ENCODE measurements at places on chromosomes 4 and X.

DNA sequence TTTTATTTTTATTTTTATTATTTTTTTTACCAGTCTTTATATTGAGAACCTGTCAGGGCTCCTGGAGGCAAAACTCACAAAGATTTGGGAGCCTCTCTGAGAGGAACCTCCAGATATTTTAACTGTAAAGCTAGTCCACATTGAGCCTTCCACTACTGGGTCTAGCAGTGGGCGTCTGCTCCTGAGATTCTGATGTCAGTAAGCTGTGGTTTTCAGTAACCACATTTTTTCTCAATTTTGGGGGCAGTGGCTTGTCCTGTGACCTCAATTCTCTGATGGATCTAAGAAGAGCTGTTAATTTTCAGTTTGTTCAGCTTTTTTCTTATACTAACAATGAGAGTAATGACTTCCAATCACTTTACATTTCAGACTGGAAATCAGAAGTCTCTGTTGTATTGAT is 23.6 kb upstream of the GPRASP1 start:
- H3K27me3 ChIP-seq = peaks cover 2% of the 10 kb centered on the region
- H3K4me3 ChIP-seq = no peak overlapping the region
- H3K27ac ChIP-seq = no peak overlapping the region
- no peak for DNase-seq
- peaks cover 13% of the 10 kb centered on the region for H3K36me3 ChIP-seq

GRCh38 chr4:189548484-189549125 is 392.1 kb upstream of the FRG1 start:
- no peaks in the 10 kb centered on the region for H3K27me3 ChIP-seq
- no peak overlapping the region for H3K4me3 ChIP-seq
- H3K4me1 ChIP-seq = no peaks in the 10 kb centered on the region
- H3K27ac ChIP-seq = no peak overlapping the region

- peaks cover 2% of the 10 kb centered on the region for H3K27me3 ChIP-seq
- H3K27ac ChIP-seq = peak overlapping the region; percentile 45
- no peaks in the 10 kb centered on the region for H3K36me3 ChIP-seq
- no peak for DNase-seq
- no peak overlapping the region for H3K4me3 ChIP-seq
Observed at GRCh38 chrX:114071412-114071811, 512.5 kb upstream of the HTR2C start.

- H3K27ac ChIP-seq = no peak overlapping the region
- no peak for DNase-seq
- H3K4me1 ChIP-seq = no peaks in the 10 kb centered on the region
- no peak overlapping the region for H3K4me3 ChIP-seq
- H3K36me3 ChIP-seq = no peaks in the 10 kb centered on the region
Observed at GRCh38 chrX:138345801-138346200, 365.7 kb downstream of the FGF13 start.

GRCh38 chrX:19643203-19643602 is 127.9 kb upstream of the MAP3K15 start:
- H3K4me3 ChIP-seq = no peak overlapping the region
- H3K36me3 ChIP-seq = peaks cover 8% of the 10 kb centered on the region
- H3K27me3 ChIP-seq = no peaks in the 10 kb centered on the region
- peaks cover 7% of the 10 kb centered on the region for H3K4me1 ChIP-seq
- DNase-seq = no peak

GRCh38 chrX:39199429-39199828 is 398.2 kb downstream of the MID1IP1 start:
- H3K4me3 ChIP-seq = no peak overlapping the region
- H3K4me1 ChIP-seq = no peaks in the 10 kb centered on the region
- no peak for DNase-seq
- no peaks in the 10 kb centered on the region for H3K27me3 ChIP-seq
- no peaks in the 10 kb centered on the region for H3K36me3 ChIP-seq

GRCh38 chr4:110851989-110852388 is 229.1 kb upstream of the PITX2 start:
- no peaks in the 10 kb centered on the region for H3K4me1 ChIP-seq
- no peak overlapping the region for H3K4me3 ChIP-seq
- no peaks in the 10 kb centered on the region for H3K36me3 ChIP-seq
- H3K27ac ChIP-seq = no peak overlapping the region

DNA sequence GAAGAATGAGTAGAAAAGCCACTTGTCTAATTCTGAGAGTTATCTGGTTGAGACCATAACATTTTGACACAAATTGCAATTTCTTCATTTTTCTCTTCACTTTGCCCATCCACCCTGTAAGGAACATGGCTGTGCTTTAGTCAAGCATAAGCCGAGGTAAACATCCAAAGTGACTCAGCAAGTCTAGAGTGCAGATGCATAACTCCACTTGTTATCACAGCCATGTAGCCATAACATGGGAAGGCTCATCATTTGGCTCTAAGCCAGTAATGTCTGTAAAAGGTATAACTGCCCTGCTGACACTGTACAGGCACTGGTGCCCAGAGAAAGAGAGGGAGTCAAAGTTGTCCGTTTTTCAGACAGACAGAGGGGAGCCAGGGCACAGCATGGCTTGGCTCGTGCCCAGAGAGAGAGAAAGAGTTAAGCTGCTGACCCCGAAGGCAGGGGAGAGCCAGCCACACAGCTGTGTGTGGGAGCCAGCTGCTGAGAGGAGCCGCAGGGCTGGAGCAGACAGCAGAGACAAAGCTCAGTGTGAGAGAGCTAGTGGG is 76.9 kb upstream of the EXOC1L start:
- DNase-seq = no peak
- H3K4me1 ChIP-seq = no peaks in the 10 kb centered on the region

DNA sequence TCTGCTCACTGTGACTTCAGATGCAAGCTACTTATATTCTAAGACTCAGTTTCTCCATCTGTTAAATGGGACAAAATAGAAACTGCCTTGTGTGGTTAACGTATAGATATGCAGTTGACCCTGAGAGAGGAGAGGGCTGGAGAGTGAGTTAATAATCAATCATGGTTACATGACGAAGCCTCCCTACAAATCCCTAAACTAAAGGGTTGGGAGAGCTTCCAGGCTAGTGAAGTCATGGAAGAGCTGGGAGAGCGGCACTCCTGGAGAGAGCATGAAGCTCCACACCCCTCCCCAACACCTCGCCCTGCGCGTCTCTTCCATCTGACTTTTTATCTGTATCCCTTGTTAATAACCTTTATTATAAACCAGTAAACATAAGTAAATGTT is 138.5 kb upstream of the FAM9B start:
- H3K27ac ChIP-seq = no peak overlapping the region
- no peaks in the 10 kb centered on the region for H3K27me3 ChIP-seq
- no peaks in the 10 kb centered on the region for H3K36me3 ChIP-seq
- H3K4me3 ChIP-seq = no peak overlapping the region

- no peak for DNase-seq
- H3K36me3 ChIP-seq = no peaks in the 10 kb centered on the region
- no peaks in the 10 kb centered on the region for H3K27me3 ChIP-seq
- H3K4me1 ChIP-seq = no peaks in the 10 kb centered on the region
Observed at GRCh38 chr4:99404595-99405287, 30.4 kb downstream of the ADH7 start.

DNA sequence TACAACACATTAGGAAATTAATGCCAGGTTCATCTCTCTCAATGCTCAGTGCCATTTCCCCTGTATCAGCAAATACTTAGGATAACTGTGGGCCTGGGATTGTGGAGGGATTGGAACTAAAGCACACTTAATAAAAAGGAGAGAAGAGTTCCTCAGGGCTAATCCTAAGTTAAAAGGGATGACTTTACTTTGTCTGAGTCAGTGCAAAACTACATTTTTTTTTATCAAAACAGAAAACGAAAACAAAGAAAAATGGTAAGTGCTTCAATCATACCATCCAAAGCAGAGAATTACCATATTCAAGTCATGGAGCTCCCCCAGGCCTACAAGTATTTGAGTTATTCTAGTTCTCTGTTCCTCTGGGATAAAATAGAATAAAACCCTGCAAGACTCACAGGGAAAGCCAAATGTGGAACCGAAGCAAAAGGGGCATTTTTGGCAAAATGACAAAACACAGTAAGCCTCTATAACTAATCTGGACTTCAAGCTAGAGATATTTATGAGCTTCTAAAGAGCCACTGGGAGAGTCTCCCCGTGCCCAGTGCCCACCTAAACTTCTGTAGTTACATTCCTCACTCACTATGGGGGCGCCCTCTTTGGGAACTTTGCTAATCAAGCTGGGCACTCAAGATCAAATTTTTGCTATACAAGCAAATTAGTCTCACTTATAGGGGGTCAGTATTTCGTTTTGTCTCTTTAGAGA is 53.4 kb downstream of the PALLD start:
- no peak for DNase-seq
- H3K27ac ChIP-seq = no peak overlapping the region
- peaks cover 29% of the 10 kb centered on the region for H3K4me1 ChIP-seq

DNA sequence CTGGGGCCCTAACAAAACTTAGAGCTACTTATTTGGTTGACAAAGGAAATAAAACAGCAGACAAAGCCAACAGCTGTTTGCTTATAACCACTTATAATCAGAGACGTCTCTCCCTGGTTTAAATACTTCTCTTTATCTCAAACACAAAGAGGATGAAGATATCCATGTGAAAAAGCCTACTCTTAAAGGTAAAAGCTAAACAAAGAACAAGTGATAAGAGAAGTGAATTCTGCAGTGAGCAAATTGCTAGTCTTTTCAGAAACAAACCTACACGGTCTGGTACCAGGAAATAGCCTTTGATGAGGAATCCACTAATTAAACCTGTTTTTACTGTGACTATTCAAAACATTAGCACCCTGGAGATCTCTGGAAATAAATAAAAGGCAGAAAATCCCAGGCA is 46.7 kb downstream of the GRIA3 start:
- H3K4me3 ChIP-seq = no peak overlapping the region
- H3K27ac ChIP-seq = no peak overlapping the region
- H3K36me3 ChIP-seq = no peaks in the 10 kb centered on the region
- no peak for DNase-seq
- H3K4me1 ChIP-seq = no peaks in the 10 kb centered on the region

DNA sequence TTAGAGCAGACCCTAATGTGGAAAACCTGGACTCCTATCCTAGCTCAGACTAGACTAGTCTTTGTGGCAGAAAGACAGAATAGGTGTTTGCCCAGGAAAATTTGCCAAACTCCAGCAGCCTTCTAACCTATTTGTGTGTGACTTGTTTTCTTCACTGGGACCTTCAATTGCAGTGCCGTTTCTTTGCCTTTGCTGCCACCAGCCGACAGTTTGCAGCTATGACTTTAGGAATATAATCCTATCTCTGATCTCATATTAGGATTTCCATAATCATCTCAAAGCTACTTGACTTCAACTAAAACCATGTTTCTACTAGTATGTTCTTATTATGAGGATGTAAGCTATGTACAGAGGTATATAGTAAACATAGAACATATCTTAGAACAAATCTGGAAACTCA is 60.2 kb upstream of the PGAM4 start:
- no peaks in the 10 kb centered on the region for H3K27me3 ChIP-seq
- DNase-seq = peak; percentile 5
- H3K27ac ChIP-seq = no peak overlapping the region
- H3K4me1 ChIP-seq = no peaks in the 10 kb centered on the region

DNA sequence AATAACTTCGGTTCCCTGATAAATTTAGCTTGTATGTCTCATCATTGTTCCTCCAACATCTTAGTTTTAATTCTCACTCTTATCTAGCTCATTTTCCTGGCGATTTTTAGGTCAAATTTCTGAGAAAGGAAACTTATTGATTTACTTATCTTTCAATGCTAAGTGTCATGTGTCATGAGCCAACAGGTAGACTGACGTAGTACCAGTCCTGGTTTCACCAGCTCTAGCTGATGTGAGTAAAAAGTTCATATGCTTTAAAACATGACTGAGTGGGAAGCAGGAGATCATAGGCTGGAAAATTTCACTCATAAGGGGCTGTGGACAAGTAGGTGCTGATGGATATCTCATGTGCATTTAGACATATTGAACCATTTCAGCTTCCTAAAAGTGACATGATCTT is 441.7 kb upstream of the NR3C2 start:
- no peak for DNase-seq
- no peaks in the 10 kb centered on the region for H3K4me1 ChIP-seq
- peaks cover 2% of the 10 kb centered on the region for H3K27me3 ChIP-seq
- H3K4me3 ChIP-seq = no peak overlapping the region
- no peak overlapping the region for H3K27ac ChIP-seq

DNA sequence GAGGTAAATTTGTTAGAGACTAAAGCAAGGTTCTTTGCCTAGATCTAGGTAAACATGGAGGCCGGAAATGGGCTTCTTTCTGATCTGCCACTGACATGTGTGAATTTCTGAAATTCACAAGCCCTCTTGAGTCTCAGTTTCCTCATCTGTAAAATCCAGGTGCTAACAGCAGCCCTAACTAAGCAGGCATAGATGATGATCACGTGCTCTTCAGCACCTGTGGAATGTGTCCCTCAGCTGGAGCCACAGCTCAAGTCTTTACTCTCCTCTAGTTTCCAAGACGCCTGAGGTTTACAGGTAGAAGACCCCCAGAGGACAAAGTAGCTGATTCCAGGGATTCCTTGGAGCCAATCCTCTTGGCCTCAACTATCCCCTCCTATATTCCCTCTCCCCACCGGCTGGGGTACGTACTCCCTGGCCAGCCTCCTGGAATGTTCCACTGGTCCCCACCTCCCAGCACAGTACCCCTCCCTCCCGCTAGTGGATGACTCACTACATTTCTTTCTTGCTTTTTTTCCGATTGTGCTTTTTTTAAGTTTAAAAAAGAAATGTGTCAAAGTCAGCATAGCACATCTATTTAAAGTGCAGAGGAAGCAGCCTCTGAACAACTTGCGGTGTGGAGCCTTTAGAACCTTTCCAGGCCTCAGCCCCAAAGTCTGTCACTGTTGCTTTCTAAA is 98.4 kb downstream of the PHKA2 start:
- no peak overlapping the region for H3K4me3 ChIP-seq
- no peak overlapping the region for H3K27ac ChIP-seq
- no peaks in the 10 kb centered on the region for H3K27me3 ChIP-seq
- H3K36me3 ChIP-seq = no peaks in the 10 kb centered on the region
- H3K4me1 ChIP-seq = peaks cover 10% of the 10 kb centered on the region

DNA sequence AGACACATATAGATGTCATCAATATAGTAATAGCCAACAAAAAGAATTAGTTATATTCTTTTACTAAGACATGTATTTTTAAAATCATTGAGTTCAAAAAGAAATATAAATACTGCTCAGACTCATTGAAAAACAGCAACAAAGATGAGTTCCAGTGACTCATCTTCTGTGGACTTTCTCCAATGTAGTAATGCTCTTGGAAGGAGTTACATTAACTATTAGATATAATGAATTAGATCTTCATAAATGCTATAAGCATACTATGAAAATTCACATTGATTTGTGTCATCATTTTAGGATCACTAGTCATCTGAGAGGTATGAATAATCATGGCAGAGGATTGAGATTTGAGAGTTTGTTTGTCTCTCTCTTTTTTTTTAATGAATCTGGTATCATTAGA is 547.8 kb upstream of the PCDH7 start:
- DNase-seq = no peak
- no peak overlapping the region for H3K4me3 ChIP-seq
- no peaks in the 10 kb centered on the region for H3K36me3 ChIP-seq
